Activated T-helper 1 cell treated with Interleukin-2 at 50 U/mL for 16 hours (primary cell): ENCODE measurements at places on chromosomes 3 and 15.
A peak's percentile ranks its signal among the peaks of the same experiment; 100 is the strongest.

- DNase-seq, result peak; percentile 17
Observed at GRCh38 chr15:56537881-56538280, 72.9 kb upstream of the MNS1 start.

GRCh38 chr3:31833391-31834190 lies 147.5 kb downstream of the OSBPL10 start:
- DNase-seq, result no peak

DNA sequence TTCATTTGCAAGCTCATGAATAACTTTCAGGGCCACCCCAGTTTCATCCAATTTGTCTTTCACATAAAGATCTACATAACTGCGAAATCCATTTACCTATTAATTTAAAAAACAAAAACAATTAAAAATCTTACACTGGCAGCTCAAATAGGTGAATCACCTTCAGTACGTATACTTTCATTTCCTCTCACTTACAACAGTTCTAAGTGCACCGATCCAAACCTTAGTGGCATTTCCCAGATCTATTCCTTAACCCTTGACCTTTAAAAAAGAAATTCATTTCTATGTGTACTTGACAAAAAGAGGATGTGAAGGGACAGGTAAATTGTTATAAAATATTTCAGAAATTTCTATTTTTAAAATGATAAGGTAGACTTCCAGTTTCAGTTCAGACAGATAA lies 30.8 kb downstream of the TOP2B start:
- DNase-seq, result no peak

DNA sequence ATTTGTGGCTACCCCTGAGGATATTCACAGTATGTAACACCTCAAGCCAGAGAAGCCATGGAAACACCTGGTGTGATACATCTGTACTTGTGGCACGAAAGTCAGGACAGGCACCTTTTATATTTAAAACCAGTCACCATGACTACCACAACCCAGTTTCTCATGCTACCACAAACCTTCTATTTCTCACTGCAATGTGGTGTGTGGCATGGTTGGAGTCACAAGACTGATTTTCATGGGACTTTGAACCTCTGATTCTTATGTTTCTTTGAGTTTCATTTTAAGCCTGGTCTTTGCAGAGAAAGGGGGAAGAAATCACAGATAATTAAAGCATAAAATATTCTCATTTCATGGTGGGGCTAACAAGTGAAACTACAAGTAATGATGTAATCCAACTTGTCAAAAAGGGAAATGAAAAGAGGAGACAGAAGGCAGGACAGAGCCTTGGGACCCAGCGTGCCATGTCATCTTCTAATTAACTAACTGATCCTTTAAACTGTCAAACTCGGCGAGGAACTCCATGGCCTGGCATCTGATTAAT lies 175.9 kb downstream of the PDZRN3 start:
- no peak for DNase-seq

- DNase-seq, result no peak
Observed at GRCh38 chr3:19945534-19945933, 1.4 kb upstream of the RAB5A start.

DNA sequence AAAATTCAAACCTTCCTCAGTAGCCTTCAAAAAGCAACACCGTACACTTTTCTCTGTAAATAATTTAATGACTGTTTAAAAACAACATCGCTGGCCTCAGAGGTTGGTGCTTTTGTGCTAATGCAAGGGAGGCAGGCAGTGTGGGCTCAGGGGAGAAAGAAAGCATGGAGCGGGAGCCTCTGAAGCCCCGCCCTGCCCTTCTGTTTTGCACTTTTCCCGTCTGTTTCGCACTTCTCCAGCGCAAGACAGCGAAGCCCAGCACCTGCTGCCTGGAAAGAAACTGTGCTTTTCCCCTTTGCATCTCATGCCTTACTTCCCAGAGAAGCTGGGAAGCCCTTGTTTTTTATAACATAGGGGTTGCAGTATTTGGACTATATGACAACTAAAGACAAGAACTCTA lies 23.1 kb downstream of the TRPM1 start:
- DNase-seq, result no peak

DNA sequence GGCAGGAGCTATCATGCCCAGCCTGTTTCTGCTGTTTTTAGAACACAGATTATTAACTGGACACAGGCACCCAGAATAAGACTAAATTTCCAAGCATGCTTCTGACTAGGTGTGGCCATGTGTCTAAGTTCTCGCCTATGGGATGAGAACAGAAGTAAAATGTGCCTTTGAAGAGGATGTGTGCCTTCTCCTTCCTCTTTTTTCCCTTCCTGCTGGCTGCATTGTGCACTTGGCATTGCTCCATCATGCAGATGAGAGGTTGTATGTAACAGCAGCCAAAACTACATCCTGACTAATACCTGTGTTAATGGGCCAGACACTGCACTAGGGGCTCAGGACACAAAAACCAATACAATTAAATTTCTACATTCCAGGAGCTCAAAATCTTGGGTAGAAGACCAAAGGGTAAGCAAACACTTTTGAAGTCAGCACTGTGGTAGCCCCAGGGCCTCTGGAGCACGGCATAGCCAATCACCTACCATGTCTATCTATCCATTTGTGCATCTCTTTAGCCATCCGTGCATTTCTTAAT lies 40.9 kb upstream of the RNU6-1 start:
- no peak for DNase-seq

DNA sequence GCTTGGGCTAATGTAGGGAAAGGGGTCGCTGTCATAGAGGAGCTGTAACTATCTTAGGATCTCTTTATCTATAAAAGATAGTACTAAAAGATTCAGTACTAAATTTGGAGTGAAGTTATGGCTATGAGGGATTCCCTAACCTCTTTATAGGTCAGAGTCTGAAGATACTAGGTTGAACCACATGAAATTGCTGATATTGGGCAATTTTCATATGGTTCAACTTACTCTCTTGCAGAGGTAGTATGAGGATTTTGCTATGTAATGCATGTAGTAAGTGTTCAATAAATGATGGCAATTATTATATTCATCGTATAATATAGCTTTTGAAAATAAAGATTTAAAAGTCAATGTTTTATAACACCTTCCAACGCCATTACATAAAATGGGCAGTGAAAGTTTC lies 1.9 kb upstream of the TFDP2 start:
- no peak for DNase-seq

- no peak for DNase-seq
Observed at GRCh38 chr15:56484287-56484686, 19.4 kb upstream of the MNS1 start.

- no peak for DNase-seq
Observed at GRCh38 chr15:39586387-39587095, 5.7 kb downstream of the THBS1 start.

GRCh38 chr3:116423374-116423773 lies 21.9 kb downstream of the LSAMP start:
- no peak for DNase-seq

DNA sequence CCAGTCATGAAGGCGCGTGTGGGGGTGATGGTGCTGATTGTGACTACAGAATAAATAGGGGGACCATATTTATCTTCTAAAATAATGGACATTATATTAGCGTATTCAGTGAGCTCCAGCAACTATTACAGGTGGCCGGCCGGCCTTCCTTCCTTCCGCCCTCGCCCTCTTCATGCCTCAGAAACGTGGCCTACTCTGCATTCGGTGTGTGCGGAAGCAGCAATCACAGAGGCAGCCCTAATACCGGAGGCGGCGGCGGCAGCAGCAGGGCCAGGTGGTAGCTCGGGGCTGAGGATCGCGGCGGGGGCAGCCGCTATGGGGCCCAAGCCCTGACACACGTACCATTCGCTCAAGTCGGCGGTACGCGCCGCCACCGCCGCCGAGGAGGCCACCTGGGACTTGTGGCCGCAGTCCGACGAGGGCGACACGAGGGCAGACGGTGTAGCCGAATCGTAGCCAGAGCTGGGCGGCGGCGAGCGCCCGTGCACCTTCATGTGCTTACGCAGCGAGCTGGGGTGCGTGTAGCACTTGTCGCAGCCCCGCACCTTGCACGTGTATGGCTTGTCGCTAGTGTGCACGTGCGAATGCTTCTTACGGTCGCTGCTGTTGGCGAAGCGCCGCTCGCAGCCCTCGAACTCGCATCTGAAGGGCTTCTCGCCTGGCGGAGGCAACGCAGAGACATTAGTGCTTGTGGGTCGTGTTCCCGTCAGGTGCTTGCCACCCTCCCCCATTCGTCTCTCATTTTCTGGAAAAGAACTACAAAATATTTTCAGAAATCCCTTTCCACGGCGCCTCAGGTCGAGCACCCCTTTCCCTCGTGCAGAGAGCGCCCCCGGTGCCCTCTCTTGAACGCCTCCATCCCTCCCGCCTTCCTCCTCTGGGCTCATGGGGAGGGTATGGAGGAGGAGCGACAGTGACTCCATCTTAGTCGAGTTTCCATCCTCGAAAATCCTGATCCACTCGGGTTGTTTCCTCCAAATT lies 15.5 kb downstream of the ZIC4 start:
- DNase-seq, result no peak

GRCh38 chr3:38645076-38645475 lies 4.4 kb downstream of the SCN5A start:
- no peak for DNase-seq

DNA sequence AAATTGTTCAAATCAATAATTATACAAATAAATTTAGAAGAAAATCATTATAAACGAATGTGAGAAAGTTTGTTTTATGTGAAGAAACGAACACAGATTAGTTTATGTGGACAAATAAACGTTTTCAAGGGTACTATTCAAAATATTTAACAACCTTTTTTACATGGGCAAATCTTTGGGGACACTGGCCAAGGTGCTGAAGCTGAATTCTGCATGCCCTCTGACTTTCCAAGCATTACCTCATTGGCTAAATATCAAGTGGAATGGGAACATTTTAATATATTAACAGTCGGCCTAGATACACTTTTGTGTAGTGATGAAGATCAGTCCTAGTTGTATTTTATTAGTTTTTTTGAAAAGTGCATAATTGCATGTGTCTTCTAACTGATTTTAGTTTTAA lies 636.4 kb upstream of the DPPA4 start:
- DNase-seq, result no peak

GRCh38 chr15:93250209-93250608 lies 161.2 kb upstream of the RGMA start:
- DNase-seq, result no peak

GRCh38 chr15:78714890-78715289 lies 73.9 kb upstream of the CHRNB4 start:
- DNase-seq, result no peak

GRCh38 chr15:85671156-85671555 lies 123.6 kb downstream of the KLHL25 start:
- DNase-seq, result no peak

- no peak for DNase-seq
Observed at GRCh38 chr3:132294906-132295305, 22.3 kb upstream of the ACP3 start.

- DNase-seq, result no peak
Observed at GRCh38 chr3:95994338-95994737, 820.1 kb upstream of the EPHA6 start.

GRCh38 chr3:10723991-10724390 lies 92.0 kb upstream of the SLC6A11 start:
- no peak for DNase-seq

DNA sequence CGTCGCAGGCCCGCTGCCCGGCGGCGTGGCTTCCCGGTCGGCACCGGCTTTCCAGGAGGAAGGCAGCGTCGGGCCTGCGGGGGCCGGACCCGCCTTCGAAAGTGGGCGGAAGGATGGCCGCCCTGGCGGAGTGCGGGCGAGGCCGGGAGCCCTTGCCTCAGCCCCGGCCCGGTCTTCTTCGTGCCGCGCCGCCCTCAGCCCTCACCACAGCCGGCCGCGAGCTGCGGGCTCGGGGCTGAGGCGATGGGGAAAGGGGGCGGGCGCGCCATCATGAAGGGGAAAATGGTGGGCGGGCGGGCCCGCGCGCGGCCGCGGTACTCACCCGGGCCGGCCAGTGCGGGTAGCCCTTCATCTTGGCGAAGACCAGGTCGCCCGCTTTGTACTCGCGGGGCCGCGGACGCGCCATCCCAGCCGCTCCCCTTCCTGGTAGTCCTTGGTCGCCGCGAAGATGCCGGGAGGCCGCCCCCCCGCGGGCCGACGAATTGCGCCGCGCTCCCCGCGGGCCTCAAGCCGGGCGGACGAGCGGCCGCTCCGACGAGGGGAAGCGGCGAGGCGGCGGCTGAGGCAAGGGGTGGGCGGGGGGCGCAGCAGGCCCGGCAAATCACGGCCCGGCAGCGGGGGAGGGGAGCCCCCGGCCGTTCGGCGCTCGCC lies 489 bp downstream of the HDGFL3 start:
- DNase-seq, result no peak

GRCh38 chr3:5012367-5012766 lies 33.1 kb downstream of the BHLHE40 start:
- DNase-seq, result no peak

DNA sequence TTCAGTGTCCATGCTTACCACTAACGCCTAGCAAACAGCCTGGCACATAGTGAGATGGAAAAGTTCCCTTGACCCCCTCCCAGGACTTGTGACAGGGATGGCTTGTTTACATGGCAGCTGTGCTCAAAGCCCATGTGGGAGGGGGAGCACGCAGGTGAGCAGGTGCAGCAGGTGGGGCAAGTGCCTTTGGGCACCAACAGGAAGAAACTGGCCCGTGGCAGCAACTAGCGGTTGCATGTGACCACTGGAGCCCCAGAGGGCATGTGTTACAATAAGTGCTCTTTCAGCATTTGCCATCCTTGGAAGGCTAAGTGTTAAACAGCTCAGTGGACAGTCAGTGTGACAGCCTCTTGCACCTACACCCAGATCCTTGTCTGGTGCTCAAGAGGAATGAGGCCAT lies 734.6 kb downstream of the TUSC7 start:
- DNase-seq, result no peak

DNA sequence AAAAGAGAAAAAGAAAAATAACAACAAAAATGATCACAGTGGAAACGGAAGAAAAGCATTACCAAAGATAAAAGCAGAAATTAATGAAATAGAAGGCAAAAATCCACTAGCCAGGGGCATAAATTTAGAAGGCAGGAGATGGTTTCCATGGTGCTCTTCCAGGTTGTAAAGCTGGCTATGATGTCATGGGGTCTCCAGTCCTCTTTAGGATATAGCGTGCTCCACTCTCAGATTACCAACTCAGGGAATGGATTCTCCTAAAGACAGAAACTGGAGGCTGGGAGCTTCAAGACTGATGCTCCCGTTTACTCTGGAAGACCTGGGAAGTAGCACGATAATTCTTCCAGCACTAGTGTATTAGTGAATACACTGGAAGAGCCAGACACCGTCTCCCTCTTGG lies 10.9 kb upstream of the ULK4 start:
- no peak for DNase-seq

DNA sequence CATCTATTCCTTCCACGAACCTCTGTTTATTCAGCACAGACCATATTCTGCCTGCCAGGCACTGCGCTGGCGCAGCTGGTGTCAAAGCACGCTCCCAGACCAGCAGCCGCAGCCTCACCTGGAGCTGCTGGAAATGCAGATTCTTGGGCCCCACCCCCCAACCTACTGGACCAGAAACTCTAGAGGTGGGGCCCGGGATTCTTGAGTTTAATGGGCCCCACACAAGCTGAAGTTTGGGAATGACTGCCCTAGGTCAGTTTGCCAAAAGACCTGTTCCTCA lies 7.0 kb downstream of the CHST13 start:
- DNase-seq, result no peak
